Activated T-helper 17 cell treated with anti-CD3 and anti-CD28 coated beads, Interleukin-2, amount 50 U/mL, for 72 hours (primary cell): ENCODE measurements at places on chromosomes 16 and 17. TPM values are rescaled to one million over a fixed set of nuclear protein-coding genes. Genes with fewer than 3 reads are reported as not detected.
A peak's percentile ranks its signal among the peaks of the same experiment; 100 is the strongest.

DNA sequence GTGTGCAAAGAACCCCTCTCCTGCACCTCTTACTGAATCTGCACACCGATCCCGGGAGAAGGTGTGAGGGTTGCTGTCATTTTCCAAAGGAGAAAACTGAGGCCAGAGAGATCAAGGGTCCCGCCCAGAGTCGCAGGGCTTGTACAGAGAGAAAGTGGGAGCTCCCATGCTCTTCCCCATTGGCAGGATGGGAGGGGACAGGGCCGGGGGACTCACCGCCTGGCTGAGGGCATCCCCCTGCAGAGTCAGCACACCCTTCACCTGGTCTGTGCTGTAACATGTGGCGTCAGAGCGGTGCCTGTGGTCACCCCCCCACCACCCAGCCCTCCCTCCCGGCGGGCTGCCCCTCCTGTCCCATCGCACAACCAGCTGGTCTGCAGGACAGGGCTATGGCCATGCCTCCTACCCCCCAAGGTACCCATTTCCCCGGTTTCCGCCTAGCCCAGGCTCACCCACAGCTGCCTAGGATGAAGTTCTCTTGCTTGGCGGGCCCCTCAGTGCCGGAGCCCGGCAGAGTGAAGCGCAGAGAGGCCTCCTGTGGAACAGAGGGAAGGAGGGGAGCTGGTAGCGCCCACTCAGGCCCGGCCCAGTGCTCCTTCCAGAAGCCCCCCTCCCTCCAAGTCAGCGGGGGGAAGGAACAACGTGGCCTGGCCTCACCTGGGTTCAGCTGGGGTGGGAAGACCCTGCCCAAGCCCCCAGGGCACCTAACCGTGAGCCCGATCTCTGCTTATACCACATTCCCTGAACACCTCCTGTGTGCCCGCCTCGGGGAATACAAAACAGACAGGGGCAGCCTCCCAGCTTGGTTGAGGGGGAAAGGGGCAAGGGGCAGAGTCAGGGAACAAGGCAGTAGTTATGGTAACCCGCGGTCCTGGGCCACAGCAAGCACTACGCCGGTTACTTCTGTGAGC lies 1.1 kb downstream of the ROGDI start:
- ATAC-seq: no peak

DNA sequence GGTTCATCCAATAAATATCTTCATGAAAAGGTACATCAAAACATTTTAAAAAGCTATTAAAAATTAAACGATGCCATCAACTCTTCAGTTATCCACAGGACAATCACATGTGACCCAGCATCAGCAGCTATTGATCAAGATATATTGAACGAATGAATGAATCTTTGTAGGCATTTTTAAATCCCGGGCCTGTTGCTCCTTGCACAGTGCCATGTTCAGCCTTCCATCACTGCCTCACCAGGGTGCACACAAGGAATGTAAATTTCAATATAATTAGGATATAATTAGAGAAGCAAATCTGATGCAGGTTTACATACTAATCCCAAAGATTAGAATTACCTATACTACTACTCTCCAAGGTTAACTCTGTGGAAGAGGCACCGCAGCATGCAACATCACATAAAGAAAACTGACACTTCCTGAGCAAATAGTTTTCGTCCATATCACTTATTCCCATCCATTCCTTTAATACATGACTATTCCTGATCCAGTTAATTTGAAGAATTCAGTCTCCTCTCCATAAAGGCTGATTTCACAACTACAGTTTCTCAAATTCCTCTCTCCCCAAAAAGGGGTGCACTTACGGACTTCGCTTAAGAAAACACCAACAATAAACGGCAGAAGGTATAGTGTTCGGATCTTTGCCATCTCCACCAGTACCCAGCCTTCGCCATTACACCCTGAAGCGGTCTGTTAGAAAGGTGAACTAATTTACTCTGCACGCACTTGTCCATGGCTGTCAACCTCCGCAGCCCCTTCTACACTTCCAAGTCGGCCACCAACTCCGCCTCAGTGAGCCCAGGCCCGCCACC lies 938 bp downstream of the NCOR1 start:
- ATAC-seq: no peak

- ATAC-seq: no peak
Observed at GRCh38 chr17:7179317-7180254, at the start of gene ASGR1. TSS of gene ASGR1 (minus strand) at chr17:7179370. CDS start at chr17:7178563, 807 bp downstream.

DNA sequence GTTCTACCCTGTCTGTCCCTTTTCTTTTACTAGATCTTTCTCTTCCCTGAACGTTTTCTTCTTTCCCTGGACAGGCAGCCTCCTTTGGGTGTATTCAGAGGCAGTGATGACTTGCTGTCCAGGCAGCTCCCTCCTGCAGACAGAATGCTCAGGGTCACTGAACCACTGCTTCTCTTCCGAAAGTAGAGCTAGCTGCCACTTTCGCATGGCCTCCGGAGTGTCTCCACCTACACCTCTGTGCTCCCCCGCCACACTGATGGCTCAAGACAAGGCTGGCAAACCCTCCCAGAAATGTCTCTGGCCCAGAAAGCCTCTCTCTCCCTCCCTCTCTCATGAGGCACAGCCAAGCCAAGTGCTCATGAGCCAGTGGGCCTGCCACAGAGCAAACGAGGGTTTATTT lies 207.8 kb downstream of the CDRT15L2 start:
- no peak for ATAC-seq

- no peak for ATAC-seq
Observed at GRCh38 chr17:28324267-28324745, 5.3 kb downstream of the TMEM97 start.

GRCh38 chr16:53865494-53865863 lies 161.5 kb downstream of the FTO start:
- peak; percentile 91 for ATAC-seq

DNA sequence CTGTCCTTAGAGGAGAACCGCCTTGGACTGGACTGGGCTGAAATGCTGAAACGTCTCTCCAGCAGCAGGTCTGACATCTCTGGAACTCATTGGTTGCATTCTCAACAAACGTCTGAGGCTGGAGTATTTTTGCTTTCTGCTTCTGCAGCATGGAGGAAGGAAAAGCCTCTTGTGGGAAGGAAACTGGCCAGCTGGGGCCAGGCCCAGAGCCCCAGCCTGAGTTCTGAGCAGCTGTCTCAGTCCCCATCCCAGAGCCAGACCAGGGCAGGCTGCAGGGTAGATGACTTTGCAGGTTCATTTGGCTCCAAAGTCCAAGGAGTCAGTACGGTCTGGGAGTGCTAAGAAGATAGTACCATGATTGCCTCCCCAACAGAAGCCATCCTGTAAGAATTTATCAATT lies 18.3 kb downstream of the TEKT3 start:
- no peak for ATAC-seq

DNA sequence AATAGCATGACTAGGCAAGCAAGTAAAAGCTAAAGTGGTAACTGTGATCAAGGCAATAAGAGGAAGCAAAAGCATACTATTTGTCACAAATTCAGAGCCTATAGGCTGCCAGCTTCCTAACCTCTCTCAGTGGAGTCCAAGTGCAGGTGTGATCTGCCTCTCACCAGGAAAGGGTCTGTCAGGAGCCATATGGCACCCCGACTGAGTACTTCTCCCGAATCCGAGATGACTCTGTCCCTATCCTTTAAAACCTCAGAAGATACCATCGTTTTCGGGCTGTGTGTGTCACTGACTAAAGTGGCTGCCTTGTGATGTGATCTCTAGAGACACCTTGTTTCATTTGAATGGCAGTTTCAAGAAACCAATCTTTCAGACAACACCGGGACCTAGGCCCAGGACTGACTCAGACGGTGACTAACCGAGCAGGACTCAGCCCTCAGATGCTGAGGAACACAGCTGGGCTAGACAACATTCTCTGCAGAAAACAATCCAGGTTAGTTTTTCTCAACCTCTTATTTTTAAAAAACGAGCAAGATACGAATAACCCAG lies 63.6 kb downstream of the SMG6 start:
- ATAC-seq: peak; percentile 96

DNA sequence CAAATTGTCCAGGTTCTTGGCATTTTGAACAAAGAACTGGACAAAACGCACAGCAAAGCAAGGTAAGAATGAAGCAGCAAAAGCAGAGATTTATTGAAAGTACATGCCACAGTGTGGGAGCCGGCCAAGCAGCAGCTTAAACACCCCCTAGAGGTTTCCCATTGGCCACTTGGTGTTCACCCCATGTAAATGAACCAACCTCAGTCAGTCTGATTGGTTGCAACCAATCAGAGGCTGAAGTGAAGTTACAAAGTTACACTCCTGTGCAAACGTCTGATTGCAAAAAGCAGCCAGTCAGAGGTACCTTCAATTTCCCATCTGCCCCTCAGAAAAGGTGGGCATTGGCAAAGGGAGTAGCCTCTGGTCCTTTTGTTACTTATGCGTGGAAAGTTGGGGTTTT lies 8.8 kb upstream of the ZNF263 start:
- no peak for ATAC-seq

GRCh38 chr17:66790501-66791061 lies 44.3 kb upstream of the CACNG5 start:
- no peak for ATAC-seq

DNA sequence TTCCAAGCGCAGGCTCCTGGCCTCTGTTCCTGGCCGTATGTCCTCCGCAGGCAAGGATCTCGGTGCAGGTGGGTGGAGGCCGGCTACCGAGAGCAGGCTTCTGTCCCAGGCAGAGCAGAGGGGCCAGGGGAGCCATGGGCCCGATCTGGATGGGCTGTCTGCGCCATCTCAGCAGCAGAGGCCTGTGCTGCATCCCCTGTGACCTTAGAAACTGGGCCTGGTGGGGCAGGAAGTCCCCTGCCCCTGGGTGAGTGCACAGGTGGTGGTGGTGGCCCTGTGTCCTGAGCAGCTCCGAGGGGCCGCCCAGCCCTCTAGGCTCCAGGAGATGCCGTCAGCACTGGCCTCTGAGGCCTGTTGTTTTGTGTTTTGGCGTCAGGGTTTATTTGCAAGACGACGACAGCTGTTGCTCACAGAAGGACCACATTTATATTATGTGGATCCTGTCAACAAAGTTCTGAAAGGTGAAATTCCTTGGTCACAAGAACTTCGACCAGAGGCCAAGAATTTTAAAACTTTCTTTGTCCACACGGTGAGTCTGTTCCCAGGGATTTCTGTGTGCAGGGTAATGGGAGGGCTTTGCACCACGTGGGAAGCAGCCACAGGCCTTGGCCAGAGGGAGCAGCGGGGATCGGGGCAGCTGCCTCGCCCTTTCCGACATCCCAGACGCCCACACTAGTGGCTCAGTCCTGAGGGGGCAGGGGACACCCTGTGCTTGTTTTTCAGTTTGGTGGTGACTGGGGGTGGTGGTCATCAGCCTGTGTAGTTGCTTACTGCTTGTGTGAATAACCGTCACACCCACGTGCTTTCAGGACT lies 59.1 kb downstream of the PDPK1 start:
- no peak for ATAC-seq

GRCh38 chr16:4873091-4873490 lies 25.8 kb downstream of the UBN1 start:
- ATAC-seq: no peak

DNA sequence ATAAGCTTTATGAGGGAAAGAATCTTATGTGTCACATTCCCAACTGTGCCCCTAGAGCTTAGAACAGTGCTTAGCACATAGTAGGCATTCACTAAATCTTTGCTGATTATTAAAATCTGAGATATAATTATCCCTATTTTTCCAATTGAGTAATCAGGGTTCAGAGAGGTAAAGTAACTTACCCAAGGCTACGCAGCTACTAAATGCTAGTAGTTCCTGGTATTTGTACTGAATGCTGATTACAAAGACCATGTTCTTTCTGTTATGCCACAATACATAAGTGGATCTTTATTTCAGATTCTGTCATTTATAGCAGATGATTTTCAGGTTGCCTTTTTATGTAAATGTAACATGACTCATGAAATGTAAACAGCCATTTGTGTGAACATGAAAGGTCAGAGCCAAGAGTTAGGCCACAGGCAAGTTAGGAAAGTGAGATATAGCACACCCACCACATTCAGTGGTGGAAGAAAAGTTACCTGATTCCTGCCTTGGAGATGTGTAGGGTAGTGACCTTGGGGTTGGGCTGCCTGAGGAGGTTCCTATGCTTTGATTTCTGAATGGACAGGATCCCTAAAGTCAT lies 77.2 kb downstream of the FTO start:
- ATAC-seq: peak; percentile 82

TMC7 gene
- total RNA-seq: not detected

CD300C gene
- 0.28 TPM for total RNA-seq

SPEM2 gene
- total RNA-seq: not detected

ITGAX gene
- total RNA-seq: 50.4 TPM

PLLP gene
- total RNA-seq: not detected
